ENCODE measurements at places on chromosomes 7 and 10.

DNA sequence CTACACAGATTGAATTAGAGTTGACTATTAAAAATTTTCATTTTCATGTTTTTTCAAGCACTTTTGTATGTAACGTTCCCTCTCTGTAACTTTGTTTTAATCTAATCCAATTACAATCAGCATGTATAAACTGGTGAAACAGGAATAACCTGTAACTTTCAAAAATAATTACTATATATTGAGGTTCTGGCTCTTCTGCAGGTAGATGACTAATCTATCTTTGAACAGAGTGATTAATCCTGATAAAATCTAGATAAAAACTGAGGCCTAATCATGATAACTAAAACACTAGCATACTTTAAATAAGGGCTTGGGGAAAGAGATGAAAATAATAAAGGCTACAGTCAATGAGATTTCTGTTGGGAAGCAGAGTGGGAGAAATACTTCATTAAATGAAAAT, 101.6 kb upstream of the KCND2 start:
- H3K27ac ChIP-seq, result no peak overlapping the region
- no peaks in the 10 kb centered on the region for H3K36me3 ChIP-seq
- H3K4me1 ChIP-seq, result no peaks in the 10 kb centered on the region
- H3K27me3 ChIP-seq, result no peaks in the 10 kb centered on the region

- H3K27ac ChIP-seq, result no peak overlapping the region
- H3K4me1 ChIP-seq, result peaks cover 11% of the 10 kb centered on the region
- H3K36me3 ChIP-seq, result peaks cover 41% of the 10 kb centered on the region
- peaks cover 8% of the 10 kb centered on the region for H3K27me3 ChIP-seq
- no peak overlapping the region for H3K4me3 ChIP-seq
Observed at GRCh38 chr10:129505500-129506075, 38.5 kb downstream of the MGMT start.

- H3K4me1 ChIP-seq, result no peaks in the 10 kb centered on the region
- no peaks in the 10 kb centered on the region for H3K27me3 ChIP-seq
Observed at GRCh38 chr10:97243836-97244235, 48.6 kb downstream of the ARHGAP19 start.

DNA sequence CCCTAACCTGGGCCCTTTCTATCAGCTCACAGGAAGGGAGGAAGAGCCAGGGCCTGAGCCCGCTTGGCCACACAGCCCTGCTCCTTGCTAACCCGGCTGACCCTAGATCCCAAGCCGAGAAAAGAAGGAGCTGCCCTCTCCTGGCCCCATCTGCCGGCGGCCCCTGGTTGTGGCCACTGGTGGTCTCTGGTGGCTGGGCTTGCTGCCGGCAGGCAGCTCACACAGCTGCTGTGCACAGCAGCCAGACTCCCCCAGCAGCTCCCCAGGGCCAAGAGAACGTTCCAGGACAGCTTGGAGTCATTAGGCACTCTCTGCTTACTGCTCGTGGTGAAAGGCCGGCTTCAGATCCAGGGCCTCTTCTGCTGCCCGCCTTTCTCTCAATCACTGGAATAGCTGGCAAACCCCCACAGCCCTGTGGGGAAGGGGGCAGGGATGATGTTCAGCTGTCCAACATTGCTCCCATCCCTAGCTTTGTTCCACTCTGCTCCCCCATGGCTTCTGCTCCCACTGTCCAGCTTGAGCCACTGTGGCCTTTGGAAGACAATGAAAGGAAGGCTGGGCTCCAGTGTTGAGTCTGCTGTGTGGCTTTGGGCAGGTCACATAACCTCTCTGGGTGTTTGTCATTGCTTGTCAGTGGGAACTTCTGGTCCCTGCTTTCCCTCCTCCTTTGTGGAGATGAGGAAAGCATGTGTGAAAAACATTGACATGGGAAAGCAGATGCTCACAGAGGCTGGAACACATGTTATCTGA, 35.4 kb upstream of the COL13A1 start:
- H3K27me3 ChIP-seq, result peaks cover 9% of the 10 kb centered on the region
- no peak for DNase-seq
- H3K27ac ChIP-seq, result no peak overlapping the region

DNA sequence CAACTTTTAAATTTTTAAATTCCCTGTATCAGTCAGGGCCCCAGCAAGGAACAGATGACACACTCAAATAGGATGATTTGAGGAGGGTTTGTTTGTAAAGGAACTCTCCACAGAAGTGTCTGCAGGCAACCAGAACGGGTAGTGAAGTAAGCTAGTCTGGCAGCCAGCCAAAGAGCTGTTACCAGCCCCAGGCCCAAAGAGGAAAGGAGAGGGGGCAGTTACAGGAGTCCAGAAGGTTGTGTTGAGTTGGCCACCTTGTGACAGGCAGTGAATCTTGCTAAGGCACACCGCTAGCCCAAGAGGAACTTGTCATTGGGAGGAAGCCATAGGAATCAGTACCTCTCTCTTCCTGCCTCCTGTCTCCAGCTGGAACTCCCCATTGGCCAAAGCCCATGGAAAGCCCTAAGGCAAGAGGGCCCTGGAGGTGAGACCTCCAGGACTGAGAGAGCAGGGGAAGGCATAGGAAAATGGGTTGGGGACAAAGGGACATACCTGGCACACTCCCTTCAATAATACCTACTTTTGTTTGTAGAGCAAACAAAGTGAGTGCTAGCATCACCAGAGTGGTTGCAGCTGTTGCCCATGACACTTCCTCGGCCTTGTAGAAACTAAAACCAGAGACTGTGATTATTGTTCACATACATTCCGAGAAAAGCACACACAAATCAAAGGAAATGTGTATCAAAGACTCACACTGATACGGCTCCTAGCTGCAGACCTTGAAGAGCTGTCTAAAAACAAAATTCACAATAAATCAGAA, 25.4 kb upstream of the GATAD1 start:
- peaks cover 4% of the 10 kb centered on the region for H3K27me3 ChIP-seq
- DNase-seq, result no peak
- peaks cover 24% of the 10 kb centered on the region for H3K4me1 ChIP-seq
- H3K4me3 ChIP-seq, result no peak overlapping the region
- H3K27ac ChIP-seq, result no peak overlapping the region

DNA sequence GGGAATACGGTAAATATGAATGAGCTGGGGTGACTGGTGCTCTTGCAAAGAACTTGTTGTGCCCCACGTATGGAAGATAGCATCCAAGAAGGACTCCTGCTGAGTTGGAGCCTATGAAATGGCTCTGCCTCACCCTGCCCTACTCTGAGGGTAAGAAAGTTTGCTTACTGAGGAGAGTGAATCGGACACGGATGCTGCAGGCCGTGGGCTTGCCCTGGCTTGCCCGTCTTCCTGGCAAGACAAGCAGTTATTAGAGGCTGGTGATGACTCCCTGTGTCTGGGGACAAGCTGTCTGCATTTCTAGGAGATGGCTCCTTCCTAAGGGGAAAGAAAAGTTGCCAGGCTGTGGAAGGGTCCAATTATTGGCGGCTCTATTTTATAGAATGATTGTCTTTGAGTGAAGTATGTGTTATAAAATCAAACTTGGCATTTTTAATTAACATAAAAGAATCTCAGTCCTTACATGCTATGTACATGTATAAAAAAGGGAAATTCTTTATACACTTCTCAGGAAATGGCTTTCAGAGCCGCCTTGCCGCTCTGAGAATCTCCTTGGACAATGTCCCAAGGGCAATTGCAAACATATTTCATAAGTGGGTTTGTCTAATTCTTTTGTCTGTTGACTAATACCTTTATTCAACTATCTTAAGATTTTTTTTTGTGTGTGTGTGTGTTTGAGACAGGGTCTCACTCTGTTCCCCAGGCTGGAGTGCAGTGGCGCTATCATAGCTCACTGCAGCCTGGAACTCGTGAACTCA, 64.6 kb downstream of the CYP26A1 start:
- H3K4me3 ChIP-seq, result no peak overlapping the region
- H3K4me1 ChIP-seq, result peaks cover 16% of the 10 kb centered on the region
- DNase-seq, result no peak
- peaks cover 6% of the 10 kb centered on the region for H3K27me3 ChIP-seq
- H3K27ac ChIP-seq, result no peak overlapping the region

GRCh38 chr10:45419676-45420025, 45.6 kb downstream of the ALOX5 start:
- peaks cover 31% of the 10 kb centered on the region for H3K4me1 ChIP-seq
- peaks cover 11% of the 10 kb centered on the region for H3K27me3 ChIP-seq
- H3K27ac ChIP-seq, result peak overlapping the region; percentile 75
- H3K36me3 ChIP-seq, result no peaks in the 10 kb centered on the region

GRCh38 chr10:5830629-5831445, 17.6 kb upstream of the GDI2 start:
- H3K27ac ChIP-seq, result peak overlapping the region; percentile 80
- H3K36me3 ChIP-seq, result no peaks in the 10 kb centered on the region
- peaks cover 22% of the 10 kb centered on the region for H3K4me1 ChIP-seq
- H3K4me3 ChIP-seq, result no peak overlapping the region

DNA sequence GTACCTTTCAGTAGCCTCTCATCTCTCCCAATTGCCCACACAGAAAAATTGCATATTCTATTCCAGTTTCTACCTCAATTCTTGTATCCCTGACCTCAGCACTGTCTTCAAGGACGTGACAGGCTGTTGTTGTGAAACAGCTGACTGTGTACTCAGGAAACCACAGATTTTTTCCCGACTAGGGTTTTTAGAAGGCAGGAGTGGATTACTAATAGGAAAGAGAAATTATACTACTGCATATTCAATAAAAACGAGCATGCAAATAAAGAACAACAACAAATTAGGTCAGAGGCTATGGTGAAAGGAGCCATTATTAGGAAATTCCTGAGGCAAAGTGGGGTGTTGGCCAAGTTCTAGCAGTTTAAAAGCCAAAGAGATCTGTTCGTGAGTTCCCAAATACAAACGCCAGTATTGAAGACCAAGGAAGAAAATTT, 93.4 kb downstream of the DOCK4 start:
- no peak overlapping the region for H3K4me3 ChIP-seq
- H3K27ac ChIP-seq, result no peak overlapping the region
- H3K4me1 ChIP-seq, result peaks cover 9% of the 10 kb centered on the region
- no peak for DNase-seq
- H3K27me3 ChIP-seq, result no peaks in the 10 kb centered on the region

- H3K27ac ChIP-seq, result no peak overlapping the region
- H3K4me3 ChIP-seq, result no peak overlapping the region
- no peak for DNase-seq
- H3K27me3 ChIP-seq, result peaks cover 17% of the 10 kb centered on the region
- H3K36me3 ChIP-seq, result peaks cover 5% of the 10 kb centered on the region
- no peaks in the 10 kb centered on the region for H3K4me1 ChIP-seq
Observed at GRCh38 chr10:131638880-131639278, 261.9 kb upstream of the PPP2R2D start.

- H3K27ac ChIP-seq, result no peak overlapping the region
- H3K36me3 ChIP-seq, result no peaks in the 10 kb centered on the region
- no peaks in the 10 kb centered on the region for H3K27me3 ChIP-seq
- no peak overlapping the region for H3K4me3 ChIP-seq
- peaks cover 3% of the 10 kb centered on the region for H3K4me1 ChIP-seq
Observed at GRCh38 chr7:91517201-91517785, 253.1 kb downstream of the FZD1 start.

- H3K27ac ChIP-seq, result no peak overlapping the region
- peaks cover 19% of the 10 kb centered on the region for H3K4me1 ChIP-seq
- DNase-seq, result no peak
- peaks cover 28% of the 10 kb centered on the region for H3K27me3 ChIP-seq
- no peak overlapping the region for H3K4me3 ChIP-seq
Observed at GRCh38 chr10:70745555-70745954, 39.6 kb downstream of the TBATA start.

DNA sequence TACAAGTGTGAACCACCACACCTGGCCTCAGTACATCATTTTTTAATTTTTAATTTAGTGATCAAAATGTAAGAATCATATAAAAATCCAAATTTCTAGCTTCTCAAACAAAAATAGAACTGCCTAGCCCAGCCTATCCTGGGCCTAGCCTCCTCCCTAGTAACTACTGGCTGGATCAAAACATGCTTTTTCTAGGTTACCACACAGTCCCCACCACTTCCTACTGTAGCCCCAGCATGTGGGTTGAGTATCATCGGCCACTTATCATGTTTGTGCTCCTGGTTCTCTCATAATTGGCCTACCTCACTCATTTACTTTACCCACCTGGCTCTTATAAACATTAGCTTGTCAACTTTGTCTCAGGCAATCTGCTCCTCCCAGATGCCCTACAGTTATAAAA, 52.9 kb downstream of the DNAJC12 start:
- peaks cover 11% of the 10 kb centered on the region for H3K4me1 ChIP-seq
- no peak overlapping the region for H3K27ac ChIP-seq
- H3K36me3 ChIP-seq, result no peaks in the 10 kb centered on the region
- no peak overlapping the region for H3K4me3 ChIP-seq

- peaks cover 17% of the 10 kb centered on the region for H3K36me3 ChIP-seq
- no peaks in the 10 kb centered on the region for H3K4me1 ChIP-seq
- no peak overlapping the region for H3K27ac ChIP-seq
- H3K27me3 ChIP-seq, result no peaks in the 10 kb centered on the region
- no peak overlapping the region for H3K4me3 ChIP-seq
Observed at GRCh38 chr7:135121868-135122267, 26.0 kb upstream of the TMEM140 start.

GRCh38 chr7:74138945-74139843, 35.0 kb upstream of the EIF4H start:
- H3K4me3 ChIP-seq, result no peak overlapping the region
- no peak for DNase-seq
- peaks cover 16% of the 10 kb centered on the region for H3K4me1 ChIP-seq
- H3K27ac ChIP-seq, result no peak overlapping the region
- H3K27me3 ChIP-seq, result peaks cover 17% of the 10 kb centered on the region

GRCh38 chr10:23469596-23470237, 30.8 kb downstream of the OTUD1 start:
- no peak overlapping the region for H3K27ac ChIP-seq
- no peaks in the 10 kb centered on the region for H3K36me3 ChIP-seq
- peaks cover 33% of the 10 kb centered on the region for H3K27me3 ChIP-seq
- no peak overlapping the region for H3K4me3 ChIP-seq
- H3K4me1 ChIP-seq, result peaks cover 6% of the 10 kb centered on the region

DNA sequence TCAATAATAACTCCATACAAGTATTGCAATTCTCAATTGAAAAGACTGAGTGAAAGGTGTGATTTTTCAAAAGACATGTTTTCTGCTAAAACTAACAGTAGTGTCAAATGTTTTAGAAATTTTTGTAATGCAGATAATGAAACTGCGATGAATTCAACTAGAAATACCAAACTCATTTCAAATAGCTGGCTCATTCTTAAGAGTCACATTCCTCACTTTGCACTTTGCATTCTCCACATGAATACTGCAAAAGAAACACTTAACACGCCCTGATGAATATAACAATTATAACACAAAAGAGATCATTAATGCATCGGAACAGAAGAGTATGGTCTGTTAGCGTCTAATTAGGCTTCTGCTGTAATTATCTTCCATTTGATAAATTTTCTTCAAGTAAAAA, 15.5 kb upstream of the TSPAN12 start:
- H3K27me3 ChIP-seq, result peaks cover 4% of the 10 kb centered on the region
- H3K36me3 ChIP-seq, result no peaks in the 10 kb centered on the region
- no peak overlapping the region for H3K4me3 ChIP-seq
- DNase-seq, result no peak
- H3K4me1 ChIP-seq, result no peaks in the 10 kb centered on the region
- H3K27ac ChIP-seq, result no peak overlapping the region

- peaks cover 3% of the 10 kb centered on the region for H3K4me1 ChIP-seq
- H3K27me3 ChIP-seq, result peaks cover 4% of the 10 kb centered on the region
- no peaks in the 10 kb centered on the region for H3K36me3 ChIP-seq
- no peak overlapping the region for H3K4me3 ChIP-seq
Observed at GRCh38 chr7:125149151-125149550, 219.5 kb upstream of the POT1 start.

GRCh38 chr7:20745702-20746101, 41.0 kb downstream of the SP8 start:
- peaks cover 19% of the 10 kb centered on the region for H3K4me1 ChIP-seq
- no peaks in the 10 kb centered on the region for H3K36me3 ChIP-seq
- no peak overlapping the region for H3K27ac ChIP-seq
- peak; percentile 3 for DNase-seq
- H3K4me3 ChIP-seq, result no peak overlapping the region

GRCh38 chr10:59000162-59000825, 176.1 kb upstream of the PHYHIPL start:
- H3K27ac ChIP-seq, result no peak overlapping the region
- H3K36me3 ChIP-seq, result no peaks in the 10 kb centered on the region
- no peaks in the 10 kb centered on the region for H3K27me3 ChIP-seq
- DNase-seq, result no peak
- H3K4me1 ChIP-seq, result peaks cover 52% of the 10 kb centered on the region

Measured in nephron progenitor cell (in vitro differentiated cells).